HAP-1 (cell line): ENCODE measurements at places on chromosomes 11 and 22.

DNA sequence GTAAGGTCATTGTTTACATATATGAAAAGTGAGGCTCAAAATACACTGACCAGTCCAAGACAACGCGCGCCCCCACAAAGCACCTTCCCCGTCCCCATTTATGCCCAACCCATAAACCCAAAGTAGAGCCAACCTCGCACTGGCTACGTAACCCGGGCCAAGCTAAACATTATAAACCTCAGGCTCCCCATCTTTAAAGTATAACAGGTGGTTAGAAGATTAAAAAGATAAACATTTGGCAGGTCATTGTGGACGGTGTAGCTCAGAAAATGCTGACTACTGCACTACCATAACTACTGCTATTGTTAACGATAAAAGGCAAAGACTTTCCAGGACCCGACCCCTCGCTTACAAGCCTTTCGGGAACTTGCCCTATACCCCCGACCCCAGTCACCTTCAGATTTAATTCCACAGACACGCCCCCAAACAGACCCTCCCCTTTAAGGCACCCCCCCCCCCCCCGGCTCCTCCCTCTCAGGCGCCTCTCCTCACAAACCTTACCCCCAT is 470 bp downstream of the NUMA1 start:
- peak; percentile 50 for DNase-seq

DNA sequence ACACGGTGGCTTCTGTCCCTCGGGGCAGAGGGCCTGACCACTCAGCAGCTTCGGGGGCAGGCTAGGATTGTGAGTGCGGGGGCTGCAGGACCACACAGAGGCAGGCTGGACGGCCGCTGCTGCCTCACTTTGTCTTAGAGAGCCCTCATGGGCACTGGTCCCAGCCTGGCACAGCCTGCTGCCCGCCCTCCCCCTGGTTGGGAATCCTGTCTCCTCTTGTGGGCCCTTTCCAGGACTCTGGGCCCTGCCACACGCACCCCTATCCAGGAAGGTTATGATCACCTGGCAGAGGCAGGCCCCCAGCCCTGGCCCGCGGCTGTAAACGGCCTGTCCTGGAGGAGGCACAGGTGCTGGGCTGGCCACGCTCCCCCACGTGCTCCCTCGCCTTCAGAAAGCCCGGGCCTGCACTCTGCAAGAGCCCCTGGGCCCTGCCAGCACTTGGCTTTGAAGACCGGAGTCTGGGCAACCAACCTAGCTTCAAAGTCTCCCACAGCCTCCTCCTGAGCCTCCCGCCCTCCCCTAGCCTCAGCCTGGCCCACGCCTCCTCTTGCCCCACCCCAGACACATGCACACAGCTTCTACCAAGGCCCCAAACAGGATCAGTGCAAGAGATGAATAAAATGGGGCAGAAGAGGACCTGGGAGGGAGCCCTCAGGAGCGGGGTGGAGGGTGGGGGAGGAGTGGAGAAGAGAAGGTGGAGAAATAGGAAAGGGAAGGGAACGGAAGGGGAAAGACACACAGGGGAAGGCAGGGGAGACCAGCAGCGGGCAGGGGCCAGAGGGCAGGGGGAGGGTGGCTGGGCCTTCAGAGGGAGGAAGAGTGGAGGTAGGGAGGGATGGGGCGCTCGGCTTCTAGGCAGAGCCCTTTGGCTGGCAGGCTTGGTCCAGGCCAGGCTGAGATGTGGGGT is 31.0 kb downstream of the SYT7 start:
- no peak for DNase-seq

GRCh38 chr11:72984453-72985077 is 157.6 kb downstream of the FCHSD2 start:
- DNase-seq = no peak

- DNase-seq = peak; percentile 52
Measured at GRCh38 chr11:65471447-65471891, 27.4 kb upstream of the MALAT1 start.

GRCh38 chr11:2565447-2566222 is 120.8 kb downstream of the KCNQ1 start:
- no peak for DNase-seq

- DNase-seq = no peak
Measured at GRCh38 chr11:75504501-75504900, 21.2 kb downstream of the GDPD5 start.

DNA sequence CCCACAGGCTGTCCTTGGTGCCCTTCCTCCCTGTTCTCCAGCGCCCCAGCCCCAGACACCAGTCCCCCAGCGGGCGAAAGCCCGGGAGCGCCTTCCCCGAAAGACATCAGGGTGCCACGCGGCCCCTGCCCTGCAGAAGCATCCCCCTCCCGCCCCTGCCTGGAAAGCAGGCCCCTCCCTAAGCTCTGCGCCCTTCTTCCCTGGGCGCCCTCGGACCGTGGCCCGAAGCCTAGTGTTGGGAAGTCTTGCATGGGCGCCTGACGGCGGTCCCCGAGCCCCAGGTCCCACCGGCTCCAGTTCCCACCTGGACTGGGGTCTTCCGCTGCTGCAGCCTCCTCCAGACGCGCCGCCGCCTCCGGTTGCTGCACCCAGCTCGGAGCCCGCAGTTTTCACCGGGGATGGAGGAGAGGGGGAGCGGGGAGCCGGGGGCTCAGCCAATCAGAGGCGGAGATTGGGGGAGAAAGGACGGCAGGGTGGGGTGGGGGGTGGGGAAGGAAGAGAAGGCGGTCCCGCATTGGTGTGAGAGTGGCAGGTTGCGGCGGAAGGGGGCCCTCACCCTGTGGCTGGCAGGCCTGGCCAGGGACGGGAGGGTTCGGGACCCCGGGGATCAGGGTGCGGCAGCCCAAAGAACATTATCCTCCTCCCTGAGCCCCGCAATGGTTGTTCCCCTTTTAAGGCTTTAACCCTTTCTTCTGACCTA is at the start of gene THY1:
Gene THY1, minus strand, starts transcription at position 364 of the 700 bp plus-strand sequence. CDS start 2,267 bp downstream, outside the sequence.
- DNase-seq = no peak

- DNase-seq = no peak
Measured at GRCh38 chr11:5291207-5291838, 10.4 kb downstream of the OR51B4 start.

DNA sequence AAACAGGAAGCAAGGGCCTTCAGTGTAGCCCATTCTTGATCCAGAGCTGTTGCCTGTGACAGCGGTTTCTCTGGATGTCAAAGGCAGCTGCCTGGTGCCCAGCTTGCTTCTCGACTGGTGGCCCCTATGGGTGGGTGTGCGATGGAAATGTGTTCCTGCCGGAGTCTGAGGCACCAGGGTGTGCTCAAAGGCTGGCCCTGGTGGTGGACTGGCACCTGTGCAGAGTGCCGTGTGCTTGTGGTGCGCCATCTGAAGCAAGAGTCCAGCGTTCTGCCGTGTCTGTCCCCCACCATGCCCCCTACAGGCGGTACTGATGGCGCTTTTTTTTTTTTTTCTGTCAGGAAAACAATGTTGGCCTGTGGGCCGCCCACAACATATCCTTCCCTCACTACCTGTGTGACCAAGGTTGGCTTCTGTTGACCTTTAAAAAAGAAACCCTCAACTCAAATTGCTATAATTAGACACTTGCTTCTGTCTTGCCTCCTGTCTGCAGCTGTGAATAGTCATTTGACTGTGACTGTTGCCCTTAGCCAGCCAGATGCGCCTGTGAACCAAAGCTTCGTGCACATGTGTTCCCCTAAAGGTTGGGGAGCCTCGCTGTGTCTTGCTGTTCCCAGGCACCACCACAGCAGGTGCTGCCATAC is 4.7 kb upstream of the RANBP1 start:
- DNase-seq = peak; percentile 66

- no peak for DNase-seq
Measured at GRCh38 chr11:92061456-92062062, 163.1 kb upstream of the FAT3 start.

- DNase-seq = no peak
Measured at GRCh38 chr22:29979777-29980321, 96.9 kb downstream of the MTMR3 start.

- no peak for DNase-seq
Measured at GRCh38 chr11:94739331-94739730, 28.8 kb upstream of the AMOTL1 start.

GRCh38 chr22:35328472-35328885 is 28.8 kb downstream of the TOM1 start:
- no peak for DNase-seq

- no peak for DNase-seq
Measured at GRCh38 chr11:26344647-26345046, 12.7 kb downstream of the ANO3 start.

GRCh38 chr22:38840129-38840528 is 3.7 kb downstream of the NPTXR start:
- no peak for DNase-seq

GRCh38 chr11:8603696-8604077 is 9.7 kb upstream of the STK33 start:
- no peak for DNase-seq

DNA sequence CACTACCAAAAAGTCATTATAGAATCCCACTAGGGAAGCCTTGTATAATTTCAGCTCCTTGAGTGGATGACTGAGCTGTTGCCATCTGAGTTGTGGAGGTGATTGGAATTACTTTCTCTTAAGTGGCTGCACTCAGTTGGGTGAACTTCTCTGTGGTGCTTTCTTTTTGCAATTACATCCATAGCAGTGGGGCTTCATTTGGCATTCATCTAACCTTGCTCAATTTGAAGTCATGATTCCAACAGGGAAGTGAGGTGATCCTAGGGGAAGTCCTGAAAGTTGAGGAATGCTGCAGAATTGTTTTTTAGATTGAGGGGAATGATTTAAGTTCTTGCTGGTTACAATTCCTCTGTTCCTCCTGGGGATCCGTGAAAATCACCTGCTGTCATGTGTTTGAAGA is 39.6 kb downstream of the ARHGAP42 start:
- no peak for DNase-seq

GRCh38 chr11:47854667-47855066 is 6.5 kb upstream of the NUP160 start:
- DNase-seq = no peak

DNA sequence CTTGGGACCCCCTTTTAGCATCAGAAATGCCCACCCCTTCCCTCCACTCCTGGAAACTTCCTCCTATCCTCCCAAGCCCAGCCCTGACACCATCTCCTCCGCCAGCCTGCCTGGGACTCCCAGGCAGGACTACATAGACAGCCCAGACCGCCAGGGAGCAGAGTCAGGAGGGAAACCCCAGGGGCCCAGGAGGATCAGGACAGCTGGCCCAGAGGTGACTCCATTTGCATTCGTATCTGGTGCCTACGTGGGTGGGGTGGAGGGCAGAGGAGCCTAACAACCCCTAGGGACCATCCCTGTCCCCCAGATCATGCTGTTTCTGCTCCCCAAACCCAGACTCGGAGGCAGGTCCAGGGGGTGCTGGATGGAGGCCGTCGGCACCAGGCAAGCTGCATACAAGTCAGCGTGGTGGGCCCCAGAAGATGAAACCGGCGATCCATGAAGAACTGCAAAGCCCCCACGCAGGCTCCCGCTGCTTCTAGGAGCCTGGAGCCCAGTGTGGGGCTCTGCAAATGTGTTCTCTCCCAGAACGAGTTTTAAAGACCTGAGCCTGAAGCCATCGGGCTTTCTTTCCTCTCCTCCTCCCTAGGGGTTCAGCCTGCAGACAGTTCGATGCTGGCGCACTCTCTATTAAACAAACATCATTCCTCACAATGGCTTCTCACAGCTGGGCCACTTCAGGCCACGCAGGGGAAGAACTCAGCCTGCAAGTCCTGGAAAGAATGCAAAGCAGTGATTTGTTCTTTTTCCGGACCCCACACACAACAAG is 1506.8 kb downstream of the BRD1 start:
- DNase-seq = no peak

- DNase-seq = peak; percentile 34
Measured at GRCh38 chr11:130213143-130213978, 53.8 kb downstream of the ST14 start.

GRCh38 chr11:35543481-35543880 is 18.1 kb upstream of the PAMR1 start:
- no peak for DNase-seq

GRCh38 chr22:17451316-17451715 is 82.1 kb downstream of the CECR2 start:
- DNase-seq = no peak
